Right hindlimb (tissue), 1 donor: ENCODE measurements at places on chromosomes 12 and 14.

DNA sequence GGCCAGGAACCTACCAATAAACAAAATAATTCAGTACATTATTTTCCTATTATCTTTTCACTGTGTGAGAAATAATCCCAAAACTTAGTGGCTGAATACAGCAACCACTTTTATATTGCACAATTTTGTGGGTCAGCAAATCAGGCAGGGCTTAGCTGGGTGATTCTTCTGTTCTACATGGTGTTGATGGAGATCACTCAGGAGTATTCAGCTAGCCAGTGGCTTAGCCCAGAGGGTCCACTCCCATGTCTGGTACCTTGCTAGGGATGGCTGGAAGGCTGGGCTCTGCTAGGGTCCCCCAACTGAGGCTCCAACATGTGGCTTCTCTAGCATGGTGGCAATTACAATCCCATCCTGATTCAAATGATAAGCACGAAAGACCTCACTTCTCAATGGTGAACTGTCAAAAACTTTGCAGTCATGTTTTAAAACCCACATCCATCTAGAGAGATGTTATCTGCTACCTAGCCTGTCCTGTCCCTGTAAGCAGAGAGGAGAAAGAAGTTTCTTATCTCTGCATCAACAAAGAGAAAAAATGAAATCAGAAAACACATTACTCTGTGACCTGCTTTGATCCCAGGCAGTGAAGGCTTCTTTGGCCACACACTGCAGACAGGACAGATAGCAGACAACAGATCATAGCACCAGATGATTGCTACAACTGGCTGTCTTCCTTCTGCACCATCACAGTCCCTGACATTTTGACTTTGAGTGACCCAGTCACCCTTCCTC is 51.0 kb upstream of the MYL2 start:
- no peak for DNase-seq

DNA sequence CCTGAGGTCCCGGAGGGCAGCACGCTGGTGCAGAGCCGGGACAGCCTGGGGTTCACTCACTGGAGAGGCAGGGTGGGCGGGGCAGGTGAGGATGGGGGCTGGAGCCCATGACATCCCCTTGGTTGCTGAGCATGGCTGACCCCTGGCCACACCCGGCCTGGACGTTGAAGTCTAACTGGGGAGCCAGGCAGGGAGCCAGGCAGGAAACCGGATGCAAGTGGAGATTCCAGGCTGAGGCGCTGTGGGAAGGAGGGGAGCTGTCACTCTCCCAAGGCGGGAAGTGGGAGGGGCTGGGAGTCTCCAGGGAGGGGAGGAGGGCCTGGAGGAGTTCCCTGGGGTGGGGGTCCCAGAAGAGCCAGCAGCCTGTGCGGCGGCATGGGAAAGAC is 7.7 kb upstream of the INF2 start:
- DNase-seq = peak; percentile 93

DNA sequence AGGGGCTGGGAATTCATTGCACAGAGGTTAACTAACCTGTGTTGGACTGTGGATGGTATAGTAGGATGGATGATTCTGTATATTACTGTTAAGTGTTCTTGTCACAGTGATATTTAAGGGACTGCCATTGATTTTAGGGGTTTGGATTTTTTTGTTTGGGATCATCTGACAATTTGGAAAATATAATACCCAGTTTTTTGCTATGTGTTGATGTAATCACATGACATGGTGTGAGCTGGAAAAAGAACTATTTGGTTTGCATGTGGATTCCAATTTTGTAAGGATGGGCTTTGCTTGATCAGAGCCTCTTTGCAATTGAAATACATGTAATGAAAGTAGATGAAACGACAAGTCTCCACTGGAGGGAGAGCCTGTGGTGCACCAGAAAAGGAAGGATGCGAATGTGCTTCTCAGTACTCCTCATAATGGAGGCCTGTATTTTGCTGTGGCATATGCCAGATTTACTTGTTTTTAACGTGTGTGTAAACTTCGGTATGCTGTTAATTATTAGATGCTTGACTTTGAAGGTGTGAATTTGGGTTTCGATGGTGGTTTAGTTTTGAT is 2.7 kb downstream of the DYRK2 start:
- DNase-seq = no peak

GRCh38 chr12:94037444-94037843 is 110.9 kb upstream of the PLXNC1 start:
- no peak for DNase-seq

GRCh38 chr12:109710747-109711595 is 2.7 kb upstream of the FAM222A start:
- DNase-seq = no peak

GRCh38 chr14:68854421-68854820 is 61.6 kb upstream of the ZFP36L1 start:
- no peak for DNase-seq

DNA sequence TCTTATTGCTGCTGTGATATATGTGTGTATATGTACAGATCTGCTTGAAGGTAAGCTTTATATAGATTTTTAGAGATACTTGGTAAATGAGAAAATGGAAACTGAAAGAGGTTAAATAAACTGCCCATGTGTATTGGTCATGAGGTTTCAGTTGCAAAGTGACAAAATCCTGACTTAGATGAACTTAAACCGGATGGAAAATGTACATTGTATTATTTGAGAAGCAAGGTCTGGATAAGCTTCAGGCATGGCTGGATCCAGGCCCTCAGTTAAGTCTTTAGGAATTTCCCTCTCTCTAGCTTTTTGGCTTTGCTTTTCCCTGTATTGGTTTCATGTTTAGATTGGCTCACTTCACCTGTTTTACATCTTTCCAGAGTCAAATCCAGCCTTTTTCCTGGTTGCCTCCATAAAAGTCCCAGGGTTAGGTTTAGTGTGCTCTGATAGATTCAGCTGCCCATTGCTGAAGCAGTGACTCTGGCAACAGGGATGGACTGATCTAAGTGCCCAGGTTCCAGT is 21.0 kb upstream of the MAP1LC3B2 start:
- no peak for DNase-seq

- no peak for DNase-seq
Observed at GRCh38 chr14:64174922-64175782, 119.0 kb downstream of the ESR2 start.

- DNase-seq = no peak
Observed at GRCh38 chr12:25767606-25768005, 190.9 kb upstream of the RASSF8 start.

DNA sequence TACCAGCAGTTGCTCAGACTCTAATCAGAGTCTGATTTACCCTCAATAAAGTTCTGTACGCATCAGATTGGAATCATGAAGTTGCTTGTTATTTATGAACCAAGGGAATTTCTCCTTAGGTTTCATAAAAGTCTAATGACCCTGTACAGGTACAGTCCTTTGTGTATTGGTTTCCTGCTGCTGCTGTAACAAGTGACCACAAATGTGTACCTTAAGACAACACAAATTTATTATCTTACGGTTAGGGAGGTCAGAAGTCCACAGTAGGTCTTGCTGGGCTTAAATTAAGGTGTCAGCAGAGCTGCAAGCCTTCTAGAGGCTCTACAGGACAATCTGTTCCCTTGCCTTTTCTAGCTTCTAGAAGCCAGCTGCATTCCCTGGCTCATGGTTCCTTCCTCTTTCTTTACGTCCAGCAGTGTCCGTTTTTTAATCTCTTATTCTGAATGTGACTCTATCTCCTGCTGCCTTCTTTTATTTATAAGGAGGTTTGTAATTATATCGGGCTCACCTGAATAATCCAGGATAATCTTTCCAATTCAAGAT is 6.7 kb upstream of the DERA start:
- DNase-seq = no peak

DNA sequence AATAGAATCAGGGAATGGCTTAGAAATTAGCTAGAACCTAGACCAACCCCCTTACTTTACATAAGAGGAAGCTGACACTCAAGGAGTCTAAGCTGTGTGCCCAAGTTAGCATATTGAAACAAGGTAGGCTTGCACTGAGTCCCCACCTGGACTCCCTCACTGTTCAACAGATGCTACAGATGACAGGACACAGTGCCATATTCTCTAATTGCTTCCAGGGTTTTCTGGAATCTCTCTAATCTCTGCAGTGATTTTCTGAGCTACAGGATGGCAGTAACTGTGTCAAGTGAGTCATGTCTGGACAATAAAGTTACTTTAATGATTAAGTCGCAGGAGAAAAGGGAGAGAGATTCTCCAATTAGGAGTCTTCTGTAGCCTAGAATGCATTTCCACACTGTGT is 35.8 kb downstream of the AKAP6 start:
- DNase-seq = no peak

DNA sequence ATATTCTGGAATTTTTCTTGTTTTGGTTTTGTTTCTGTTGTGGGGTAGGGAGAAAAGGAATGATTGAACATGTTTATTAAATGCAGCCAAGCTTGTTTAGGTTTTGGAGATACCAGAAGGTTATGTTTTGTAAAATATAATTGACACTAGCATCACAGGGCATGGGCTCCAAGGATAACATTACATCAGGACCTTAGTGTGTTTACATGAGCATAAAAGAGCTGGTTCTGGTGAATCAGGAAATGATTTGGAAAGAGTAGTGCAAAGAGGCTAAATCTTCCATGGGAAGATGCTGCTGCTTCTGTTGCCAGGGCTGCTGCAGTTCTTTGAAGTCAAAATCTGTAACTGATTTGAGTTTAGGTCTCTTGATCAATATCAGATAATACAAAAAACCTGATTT is 118.7 kb downstream of the ETNK1 start:
- no peak for DNase-seq

GRCh38 chr14:101853455-101854018 is 92.0 kb downstream of the PPP2R5C start:
- DNase-seq = no peak

DNA sequence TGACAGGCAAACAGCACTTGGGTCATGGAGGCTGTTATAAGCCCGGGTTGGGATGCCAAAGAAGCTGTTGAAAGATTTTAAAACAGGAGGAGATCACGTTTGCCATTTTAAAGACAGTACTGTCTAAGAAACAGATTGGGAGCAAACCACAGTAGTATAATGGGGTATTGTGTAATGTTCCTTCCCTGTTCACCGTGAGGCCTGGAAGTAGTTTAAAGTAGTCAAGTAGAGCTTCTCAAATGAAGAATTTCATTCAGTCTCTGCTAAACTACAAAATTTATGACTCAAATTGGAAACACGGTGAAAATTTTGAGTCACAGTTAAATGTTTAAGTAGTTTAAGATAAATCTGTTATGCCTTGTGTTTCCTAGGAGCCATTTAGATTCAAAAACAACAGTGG is 35.8 kb downstream of the ATP2A2 start:
- DNase-seq = no peak

GRCh38 chr12:41466300-41466699 is 278.2 kb downstream of the PDZRN4 start:
- DNase-seq = no peak

DNA sequence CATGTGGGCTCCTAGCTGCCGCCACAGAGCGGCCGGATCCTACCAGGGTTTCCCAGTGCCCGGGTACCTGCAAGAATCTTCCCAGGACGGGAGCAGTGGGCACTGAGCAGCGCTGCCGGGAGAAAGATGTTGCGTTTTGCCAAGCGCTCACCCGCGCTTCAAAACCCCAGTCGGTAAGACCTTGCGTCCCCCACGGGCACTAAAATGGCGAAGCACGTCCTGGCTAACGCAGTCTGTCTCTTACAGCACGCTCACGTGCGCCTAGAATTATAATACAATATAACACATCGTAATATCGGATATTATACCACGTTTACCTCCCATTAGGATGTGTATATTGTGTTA is 35.1 kb upstream of the TBX5 start:
- no peak for DNase-seq

DNA sequence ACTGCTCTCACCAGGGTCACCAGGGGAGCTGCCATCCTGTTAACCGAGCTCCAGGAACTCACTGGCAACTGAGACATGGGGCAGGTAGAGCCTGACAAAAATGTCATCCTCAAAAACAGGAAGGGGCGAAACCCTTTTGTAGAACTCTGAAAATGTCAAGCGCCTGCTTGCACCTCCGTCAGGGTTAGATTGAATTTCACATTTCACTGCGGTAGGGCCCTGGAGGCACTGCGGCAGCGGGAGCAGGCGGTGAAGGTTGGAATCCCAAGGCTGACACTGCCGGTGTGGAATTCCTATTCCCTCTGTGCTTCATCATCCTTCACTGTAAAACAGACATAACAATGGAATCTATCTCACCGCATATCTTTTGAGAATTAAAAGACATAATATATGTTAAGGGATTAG is 142.8 kb upstream of the TMCC3 start:
- no peak for DNase-seq

- no peak for DNase-seq
Observed at GRCh38 chr12:9792961-9793617, 32.4 kb upstream of the CD69 start.

GRCh38 chr12:2961705-2962104 is 2.5 kb downstream of the TEAD4 start:
- no peak for DNase-seq
